ENCODE measurements at places on chromosomes 11 and 22.

GRCh38 chr11:47185305-47186075 is 744 bp downstream of the PACSIN3 start:
- DNase-seq: no peak

- no peak for DNase-seq
These were observed 90.9 kb downstream of the APIP start for GRCh38 chr11:34825315-34825669.

GRCh38 chr11:75236062-75236461 is 4.5 kb upstream of the TPBGL start:
- DNase-seq: no peak

DNA sequence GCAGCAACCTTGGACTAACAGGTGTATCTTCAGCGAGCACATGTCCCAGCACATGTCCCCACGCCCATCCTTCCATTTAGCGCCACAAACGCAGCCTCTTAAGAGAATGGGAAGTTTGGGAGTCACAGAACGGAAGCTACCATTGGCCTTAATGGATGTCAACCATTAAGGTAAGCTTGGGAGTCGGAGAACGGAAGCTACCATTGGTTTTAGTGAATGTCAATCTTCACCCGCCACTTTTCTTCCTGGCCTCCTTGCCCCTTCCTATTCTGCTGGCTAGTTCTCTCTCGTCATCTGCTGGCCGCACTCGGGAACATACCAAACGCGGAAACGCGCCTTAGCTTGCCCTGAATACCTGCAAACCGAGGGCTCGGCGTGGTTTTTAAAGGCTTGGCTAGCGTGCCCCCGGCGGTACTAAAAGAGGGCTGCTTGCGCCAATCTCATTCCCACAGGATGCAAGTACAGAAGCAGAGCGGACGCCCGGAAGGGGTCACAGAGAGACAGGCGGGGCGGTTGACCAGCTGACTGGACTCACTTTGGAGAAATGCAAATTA is 24.3 kb downstream of the GLYATL1 start:
- DNase-seq: no peak

DNA sequence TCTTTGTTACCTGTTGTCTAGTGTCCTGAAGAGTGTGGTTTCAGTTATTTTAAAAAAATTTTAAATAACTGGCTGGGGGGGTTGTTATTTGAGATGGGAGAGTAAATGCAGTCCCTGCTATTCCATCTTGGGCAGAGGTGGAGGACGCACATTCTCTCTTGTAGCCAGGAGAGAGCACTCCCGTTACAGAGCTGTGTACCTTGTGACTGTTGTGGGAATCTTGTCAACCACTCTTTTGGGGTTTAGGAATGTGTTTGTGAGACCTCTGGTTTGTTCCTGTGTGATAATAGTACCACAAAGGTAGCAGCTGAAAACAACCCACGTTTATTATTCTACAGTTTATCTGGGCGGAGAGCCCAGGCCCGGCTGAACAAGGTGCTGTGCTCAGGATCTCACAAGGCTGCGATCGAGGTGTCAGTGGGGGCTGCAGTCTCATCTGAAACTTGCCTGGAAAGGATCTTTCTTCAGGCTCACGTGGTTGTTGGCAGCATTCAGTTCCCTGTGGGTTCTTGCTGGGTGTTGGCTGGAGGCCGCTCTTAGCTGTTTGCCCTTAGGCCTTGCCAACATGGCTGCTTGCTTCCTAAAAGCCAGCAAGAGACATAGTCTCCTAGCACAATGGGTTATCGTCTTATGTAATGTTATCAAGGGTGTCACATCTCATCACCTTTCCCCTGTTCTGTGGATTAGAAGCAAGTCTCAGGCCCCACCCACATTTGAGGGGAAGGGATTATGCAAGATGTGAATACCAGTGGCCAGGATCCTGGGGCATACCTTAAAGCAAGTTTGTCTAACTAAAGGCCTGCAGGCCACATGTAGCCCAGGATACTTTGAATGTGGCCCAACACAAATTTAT is 20.6 kb downstream of the IGHMBP2 start:
- no peak for DNase-seq

DNA sequence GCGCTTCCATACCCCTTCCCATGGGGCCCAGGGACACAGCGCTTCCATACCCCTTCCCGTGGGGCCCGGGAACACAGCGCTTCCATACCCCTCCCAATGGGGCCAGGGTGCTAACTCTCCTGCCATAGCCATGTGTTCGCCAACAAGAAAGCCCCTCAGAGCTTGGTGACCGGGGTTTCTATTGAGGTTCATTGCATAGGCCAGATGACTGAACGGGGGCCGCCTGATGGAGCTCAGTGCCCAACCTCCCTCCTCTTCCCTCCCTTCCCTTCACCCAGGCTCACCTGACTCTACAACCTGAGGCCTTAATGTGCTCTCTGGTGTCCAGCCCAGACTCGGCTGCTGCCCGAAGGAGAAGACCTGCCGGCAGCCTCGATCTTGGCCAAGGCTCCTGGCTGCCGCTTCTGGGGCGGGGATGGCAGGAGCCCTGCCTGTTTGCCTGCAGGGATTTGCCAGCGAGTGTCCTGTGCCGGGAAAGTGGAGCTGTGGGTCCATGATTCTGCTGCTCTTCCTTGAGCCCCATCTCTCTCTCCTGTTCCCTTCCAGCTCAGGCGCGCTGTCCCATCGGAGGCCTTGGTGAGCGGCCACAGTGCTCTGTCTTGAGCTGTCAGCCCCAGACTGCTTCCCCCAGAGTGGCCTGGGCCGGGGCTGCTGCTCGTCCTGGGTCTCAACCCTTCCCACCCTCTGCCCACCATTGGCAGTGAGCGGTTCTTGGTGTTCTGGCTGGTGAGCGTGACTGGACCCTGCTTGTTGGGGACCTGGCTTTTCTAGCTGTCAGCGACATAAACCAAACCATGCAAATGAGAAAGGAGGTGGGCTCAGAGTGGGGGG is 267.0 kb downstream of the TBC1D22A start:
- DNase-seq: no peak

GRCh38 chr22:35892192-35892591 is 136.4 kb downstream of the RBFOX2 start:
- DNase-seq: no peak

GRCh38 chr11:98536023-98536422 is 484.7 kb upstream of the CNTN5 start:
- no peak for DNase-seq

GRCh38 chr11:34333787-34334186 is 24.0 kb downstream of the ABTB2 start:
- no peak for DNase-seq

DNA sequence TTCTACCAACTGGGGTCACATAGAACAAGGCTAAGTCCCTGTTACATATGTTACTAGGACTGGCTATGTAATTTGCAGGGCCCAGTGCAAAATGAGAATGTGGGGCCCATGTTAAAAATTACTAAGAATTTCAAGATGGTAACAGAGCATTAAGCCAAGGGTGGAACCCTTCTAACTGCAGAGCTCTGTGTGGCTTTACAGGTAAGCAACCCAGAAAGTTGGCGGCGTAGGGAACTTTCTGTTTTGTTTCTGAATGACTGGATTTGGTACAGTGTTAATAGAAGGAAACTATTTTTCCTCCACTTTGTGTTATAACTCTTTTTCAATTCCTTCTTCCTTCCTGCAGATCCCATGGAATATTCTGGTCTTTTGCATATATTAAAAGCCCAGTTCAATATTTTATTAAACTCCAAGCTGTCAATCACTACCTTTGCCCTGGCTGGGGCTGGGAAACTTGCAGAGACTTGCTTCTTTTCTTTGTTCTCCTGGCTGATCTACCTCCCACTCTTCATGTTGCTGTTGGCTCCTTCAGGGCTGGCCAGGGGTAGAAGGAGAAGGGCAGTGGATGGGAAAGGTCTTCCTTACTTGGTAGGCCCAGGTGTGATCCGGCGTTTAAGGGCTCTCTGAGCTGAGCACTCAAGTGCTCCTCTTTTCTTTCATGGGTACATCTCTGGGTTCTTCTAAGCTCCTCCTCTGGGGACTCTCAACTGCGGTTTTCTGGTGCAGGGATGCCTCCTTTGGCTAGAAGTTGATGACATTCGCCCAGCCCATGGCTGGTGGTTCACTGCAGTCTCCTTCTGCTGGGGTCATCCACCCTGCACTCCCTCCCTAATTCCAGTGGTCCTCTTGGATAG is 67.7 kb downstream of the SNX19 start:
- no peak for DNase-seq

DNA sequence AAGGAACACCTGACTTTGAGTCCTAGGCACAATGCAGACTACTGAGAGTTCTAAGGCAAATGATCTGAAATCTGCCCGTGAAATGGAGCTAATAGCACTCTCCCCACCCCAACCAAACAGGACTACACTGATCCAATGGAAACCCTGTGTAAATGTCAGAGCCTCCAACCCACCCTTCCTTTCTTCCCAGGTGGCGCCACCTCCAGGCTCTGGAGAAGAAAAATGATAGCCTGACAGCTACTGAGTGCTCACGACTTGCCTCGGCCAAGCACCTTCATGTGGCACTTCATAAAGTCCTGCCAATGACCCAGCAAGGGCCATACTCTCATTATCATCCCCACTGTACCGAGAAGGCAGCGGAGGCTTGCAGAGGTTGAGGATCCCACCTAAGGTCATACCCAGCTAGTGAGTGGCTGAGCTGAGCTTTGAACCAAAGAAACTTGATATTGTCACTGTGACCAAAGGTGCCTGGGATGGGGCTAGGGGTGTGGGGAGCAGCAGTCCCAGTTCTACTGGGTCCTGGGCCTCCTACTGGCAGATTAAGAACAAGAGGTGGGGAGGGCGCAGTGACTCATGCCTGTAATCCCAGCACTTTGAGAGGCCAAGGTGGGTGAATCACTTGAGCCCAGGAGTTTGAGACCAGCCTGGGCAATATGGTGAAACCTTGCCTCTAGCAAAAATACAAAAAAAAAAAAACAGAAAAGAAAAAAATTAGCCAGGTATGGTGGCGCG is 20.5 kb downstream of the TST start:
- DNase-seq: no peak

DNA sequence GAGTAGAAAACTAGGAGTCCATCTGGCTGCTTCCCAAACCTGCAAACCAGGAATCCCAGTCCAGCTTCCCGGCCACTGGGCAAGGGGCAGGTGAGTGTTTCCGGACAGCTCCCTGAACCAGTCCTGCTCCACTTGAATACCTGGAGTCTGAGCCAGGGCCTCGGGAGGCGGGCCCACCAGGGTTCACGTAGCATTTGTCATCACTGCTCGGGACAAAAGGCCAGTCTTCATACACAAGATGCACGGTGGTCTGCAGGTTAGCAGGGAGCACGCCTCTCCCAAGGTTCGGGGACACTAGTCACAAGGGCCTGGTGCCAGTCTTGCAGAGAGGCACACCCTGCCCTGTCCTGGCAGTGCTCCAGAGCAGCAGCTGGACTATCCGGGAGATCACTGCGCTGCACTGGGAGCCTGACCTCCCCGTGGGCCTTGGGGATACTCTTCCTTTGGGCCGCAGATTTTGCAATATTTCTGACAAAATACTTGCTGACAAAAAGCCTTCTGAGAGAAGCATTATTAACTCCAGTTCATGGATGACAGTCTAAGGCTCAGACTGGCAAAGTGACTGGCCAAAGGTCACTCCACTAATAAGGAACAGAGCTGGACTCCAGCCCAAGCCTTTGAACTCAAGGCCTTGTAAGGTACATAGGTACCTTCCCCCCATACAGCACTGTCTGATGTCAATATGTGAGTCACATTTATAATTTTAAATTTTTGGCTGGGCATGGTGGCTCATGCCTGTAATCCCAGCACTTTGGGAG is 25.1 kb downstream of the CD6 start:
- DNase-seq: no peak

GRCh38 chr11:15286465-15286864 is 171.7 kb downstream of the INSC start:
- no peak for DNase-seq

DNA sequence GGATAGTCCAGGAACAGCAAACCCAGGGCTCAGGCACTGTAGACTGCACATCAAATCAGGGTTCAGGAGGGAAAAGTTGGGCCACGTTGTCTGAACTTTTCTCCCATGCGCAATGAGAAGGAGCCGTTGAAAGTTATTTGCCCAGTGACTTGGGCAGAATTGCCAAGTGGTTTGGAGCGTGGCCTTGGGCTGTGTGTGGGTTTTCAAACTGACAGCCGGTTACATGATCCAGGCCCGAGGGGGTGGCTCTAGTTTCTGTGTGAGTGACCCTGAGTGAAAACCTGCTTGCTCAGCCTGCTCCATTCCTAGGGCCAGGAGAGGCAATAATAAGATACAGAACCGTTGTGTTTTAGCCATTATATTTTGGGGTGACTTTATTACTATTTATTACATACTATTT is 20.3 kb downstream of the MB start:
- DNase-seq: no peak

- no peak for DNase-seq
These were observed 89.7 kb downstream of the ZC3H12C start for GRCh38 chr11:110182886-110183285.

DNA sequence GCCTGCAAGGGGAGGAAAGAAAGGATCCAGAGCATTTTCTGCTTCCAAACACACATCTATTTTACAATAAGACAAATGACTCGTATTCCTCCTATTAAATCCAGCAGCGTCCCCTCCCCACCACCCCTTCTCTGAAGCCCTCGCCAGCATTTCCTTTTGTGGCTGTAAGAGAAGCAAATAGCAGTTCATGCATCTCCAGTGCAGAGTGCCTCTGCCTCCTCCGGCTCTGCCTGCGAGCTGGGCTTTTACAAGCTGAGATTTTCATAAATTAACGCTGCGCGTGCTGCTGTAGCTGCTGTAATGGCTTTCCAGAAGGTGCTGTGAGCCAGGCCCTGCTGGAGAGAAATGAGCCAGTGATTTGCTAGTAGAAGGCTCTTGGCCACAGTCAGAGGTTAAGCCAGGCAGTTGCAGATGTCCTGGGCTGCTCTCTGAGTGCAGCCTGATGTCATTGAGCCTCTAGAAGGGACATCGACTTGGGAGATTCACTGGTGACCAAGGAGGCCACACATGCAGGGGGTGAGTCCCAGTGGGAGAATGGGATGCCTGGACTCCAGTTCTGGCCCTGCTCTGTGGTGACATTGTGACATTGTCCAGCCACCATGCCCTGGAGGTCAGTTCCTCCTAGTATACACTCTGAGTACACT is 134.5 kb upstream of the NAV2 start:
- no peak for DNase-seq

- no peak for DNase-seq
These were observed 757 bp downstream of the RNASEH2C start for GRCh38 chr11:65719871-65720210.

DNA sequence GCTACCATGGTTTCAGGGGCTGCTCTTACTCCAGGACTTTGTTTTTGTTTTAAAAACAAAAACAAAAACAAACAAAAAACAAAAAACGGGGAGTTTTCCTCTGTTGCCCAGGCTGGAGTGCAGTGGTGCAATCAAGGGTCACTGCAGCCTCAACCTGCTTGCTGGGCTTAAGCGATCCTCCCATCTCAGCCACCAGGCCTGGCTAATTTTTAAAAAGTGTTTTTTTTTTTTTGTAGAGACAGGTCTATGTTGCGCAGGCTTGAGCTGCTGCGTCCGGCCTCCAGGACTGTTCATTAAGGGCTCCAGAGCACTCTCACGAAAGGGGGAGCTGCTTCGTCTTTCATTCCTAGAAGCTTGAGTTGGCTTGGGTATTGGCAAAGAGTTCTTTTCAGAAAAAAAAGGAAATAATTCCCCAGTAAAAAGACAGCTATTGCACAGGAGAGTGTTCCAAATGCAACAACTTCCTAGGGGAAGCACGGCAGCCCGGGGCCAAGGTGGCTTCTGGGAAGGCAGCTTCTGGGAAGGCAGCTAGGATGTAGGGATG is 78.5 kb downstream of the NAT10 start:
- DNase-seq: no peak

- DNase-seq: no peak
These were observed 21.0 kb upstream of the CHADL start for GRCh38 chr22:41261541-41262249.
